Hindlimb muscle (tissue), 1 donor: ENCODE measurements at places on chromosomes 4 and X.
A peak's percentile ranks its signal among the peaks of the same experiment; 100 is the strongest.

- DNase-seq = no peak
Observed at GRCh38 chr4:129676934-129677333, 581.0 kb downstream of the C4orf33 start.

DNA sequence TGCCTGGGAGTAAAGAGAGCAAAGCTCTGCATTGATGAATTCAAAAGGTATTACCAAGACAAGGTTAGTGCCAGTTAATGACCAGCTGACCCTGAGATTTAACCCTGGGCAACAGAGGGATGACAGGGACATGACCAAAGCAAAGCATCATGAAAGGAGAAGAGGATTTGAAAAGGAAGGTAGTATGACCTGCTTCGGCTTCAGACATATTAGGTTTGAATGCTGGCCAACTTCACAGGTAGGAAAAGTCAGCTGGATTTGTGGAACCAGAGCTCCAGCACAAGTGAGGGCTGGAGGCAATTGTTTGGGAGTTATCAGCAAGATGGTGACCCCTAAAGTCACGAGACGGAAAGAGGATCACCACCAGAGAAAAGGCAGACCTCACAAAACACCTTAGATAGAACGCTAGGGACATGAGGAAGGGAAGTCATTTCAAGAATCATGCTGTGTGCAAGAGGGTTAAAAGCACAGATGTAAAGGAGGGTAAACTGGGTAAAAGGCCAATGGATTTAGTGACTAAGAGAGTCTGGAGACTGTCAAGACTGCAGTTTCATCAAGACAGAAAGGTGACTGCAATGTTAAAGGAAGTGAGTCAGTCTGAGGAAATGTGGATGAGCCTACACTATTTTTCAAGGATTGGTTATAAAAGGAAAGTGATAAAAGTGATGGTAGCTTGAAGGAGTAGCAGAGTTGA, 45.6 kb downstream of the SH3RF1 start:
- no peak for DNase-seq

DNA sequence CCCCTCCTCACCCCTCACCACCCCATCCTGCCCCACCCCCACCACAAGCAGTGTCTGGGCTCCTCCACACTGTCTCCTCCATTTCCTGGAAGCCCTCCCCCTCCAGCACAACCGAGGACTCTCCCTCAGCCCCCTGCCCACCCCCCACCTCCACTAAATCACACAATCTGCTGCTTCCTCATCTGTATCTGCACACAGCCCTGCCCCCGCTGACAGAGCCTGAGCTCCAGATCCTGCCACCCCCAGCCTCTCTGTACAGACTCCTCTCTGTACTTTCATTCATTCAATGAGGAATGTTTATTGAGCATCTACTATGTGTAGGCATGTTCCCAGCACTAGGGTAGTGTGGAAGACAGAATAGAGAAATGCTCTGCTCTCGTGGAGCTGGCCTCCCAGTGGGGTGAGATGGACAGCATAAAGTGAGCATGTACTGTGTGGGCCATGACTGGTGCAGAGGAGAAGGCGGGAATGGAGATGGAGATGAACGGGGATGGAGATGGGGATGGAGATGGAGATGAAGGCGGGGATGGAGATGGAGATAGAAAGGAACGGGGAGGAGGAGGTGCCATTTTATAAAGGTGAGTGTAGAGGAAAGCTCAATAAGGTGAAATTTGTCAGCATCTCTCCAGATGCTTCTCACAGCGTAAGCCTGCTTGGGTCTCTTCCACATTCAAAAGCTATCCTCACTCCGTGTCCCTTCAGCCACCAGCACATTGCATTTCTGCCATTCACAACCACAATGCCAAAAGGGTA, 2.5 kb upstream of the PPP2R2C start:
- no peak for DNase-seq

DNA sequence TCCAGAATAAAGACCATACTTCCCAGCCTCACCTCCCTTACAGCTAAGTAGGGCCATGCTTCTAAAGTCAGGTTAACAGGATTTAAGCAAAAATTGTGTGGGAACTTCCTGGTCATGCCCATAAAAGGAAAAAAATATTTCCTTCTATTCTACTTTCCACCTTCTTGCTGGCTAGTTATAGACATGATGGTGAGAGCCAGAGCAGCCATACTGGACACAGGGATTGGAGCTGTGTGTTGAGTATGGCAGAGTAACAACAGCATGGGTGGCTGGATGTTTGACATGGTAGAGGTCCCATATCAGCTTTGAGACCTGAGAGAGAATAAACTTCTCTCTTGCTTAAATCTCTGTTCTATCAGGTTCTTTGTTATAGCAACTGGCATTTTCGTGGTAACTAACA, 15.1 kb upstream of the CBR4 start:
- DNase-seq = no peak

DNA sequence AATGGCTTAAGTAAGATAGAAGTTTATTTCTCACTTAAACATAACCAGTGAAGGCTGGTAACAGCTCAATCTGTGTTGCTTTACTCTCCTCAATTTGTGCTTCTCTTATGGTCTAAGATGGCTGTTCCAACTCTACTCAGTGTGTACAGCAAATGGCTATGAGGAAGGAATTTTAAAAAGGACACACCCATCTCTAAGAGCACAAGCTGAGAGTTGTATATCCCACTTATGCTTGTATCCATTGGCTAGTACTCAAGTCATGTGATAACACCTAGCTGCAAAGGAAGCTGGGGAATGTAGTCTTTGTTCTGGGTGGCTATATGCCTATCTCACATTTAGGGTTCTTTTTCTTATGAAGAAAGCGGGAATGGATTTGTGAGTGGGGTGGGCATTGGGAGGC, 63.3 kb downstream of the GPAT3 start:
- DNase-seq = no peak

DNA sequence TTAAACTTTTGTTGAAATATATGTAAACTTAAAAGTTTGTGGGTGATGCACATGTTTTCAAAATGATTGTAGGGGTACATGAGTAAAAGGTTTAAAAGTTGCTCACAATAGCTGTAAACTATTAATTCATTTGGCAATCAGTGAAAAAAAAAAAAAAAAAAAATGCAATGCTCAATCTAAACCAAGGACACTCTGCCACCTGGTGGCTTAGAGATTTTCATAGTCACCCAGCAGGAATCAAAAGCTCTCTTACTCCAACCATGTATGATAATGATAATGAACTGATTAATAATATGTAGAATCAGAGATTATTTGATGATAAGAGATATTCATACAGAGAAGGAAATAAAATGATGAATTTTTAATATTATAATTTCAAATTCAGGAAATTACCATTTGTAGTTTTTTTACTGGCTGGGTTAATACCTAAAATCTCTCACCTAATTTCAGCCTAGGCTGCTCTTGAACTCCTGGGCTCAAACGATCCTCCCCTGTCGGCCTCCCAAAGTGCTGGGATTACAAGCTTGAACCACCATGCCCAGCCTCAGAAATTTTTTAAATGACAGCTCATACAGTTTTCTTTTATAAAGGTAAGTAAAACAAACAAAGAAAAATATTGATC, 46.9 kb upstream of the SLC25A4 start:
- DNase-seq = peak; percentile 34
